HTR-8/SVneo (cell line): ENCODE measurements at places on chromosomes 4 and X.

DNA sequence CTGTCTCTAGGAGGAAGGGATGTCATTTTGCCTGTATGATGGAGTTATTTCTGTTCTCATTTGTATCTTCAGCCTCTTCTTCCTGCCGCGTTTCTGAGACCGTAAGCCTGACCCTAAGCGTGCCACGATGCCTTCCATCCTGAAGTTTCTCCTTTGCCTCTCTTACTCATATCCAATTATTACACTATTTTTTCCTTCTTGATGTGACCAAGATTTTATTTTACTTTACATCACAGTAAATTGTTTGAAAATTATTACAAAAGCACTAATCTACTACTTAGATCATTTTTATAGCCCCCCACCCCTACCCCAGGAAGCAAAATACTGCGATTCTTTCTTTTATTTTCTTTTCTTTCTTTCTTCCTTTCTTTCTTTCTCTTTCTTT, 95.0 kb downstream of the RAPGEF2 start:
- DNase-seq, result no peak

- no peak for DNase-seq
Measured at GRCh38 chr4:48047896-48048295, 31.3 kb downstream of the NIPAL1 start.

DNA sequence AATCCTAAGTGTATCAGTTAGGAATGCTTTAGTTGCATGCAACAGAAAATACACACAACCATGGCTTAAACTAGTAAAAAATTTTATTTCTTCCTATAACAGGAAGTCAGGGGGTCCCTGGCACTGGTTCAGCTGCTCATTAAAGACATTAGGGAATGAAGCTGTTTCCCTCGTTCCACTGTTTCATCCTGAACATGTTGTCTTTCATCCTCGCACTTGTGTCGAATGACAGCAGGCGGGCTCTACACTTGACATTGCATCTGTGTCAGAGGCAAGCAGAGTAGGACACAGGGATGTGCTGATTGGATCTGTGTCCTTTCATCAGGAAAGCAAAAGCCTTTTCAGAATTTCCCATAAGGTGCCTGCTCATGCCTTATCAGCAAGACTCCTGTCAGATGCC, 22.8 kb upstream of the C1QTNF7 start:
- no peak for DNase-seq

DNA sequence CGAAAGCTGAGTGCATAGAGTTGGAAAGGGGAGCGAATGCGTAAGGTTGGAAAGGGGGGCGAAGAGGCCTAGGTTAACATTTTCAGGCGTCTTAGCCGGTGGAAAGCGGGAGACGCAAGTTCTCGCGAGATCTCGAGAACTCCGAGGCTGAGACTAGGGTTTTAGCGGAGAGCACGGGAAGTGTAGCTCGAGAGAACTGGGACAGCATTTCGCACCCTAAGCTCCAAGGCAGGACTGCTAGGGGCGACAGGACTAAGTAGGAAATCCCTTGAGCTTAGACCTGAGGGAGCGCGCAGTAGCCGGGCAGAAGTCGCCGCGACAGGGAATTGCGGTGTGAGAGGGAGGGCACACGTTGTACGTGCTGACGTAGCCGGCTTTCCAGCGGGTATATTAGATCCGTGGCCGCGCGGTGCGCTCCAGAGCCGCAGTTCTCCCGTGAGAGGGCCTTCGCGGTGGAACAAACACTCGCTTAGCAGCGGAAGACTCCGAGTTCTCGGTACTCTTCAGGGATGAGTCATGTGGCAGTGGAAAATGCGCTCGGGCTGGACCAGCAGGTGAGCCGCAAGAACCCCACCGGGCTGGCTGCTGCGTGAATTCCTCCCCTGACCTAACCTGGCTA, at the start of gene DDX3X:
Gene DDX3X (plus strand): TSS at position 419 of the 619 bp plus-strand sequence. CDS start 91 bp downstream, at position 510.
- no peak for DNase-seq

DNA sequence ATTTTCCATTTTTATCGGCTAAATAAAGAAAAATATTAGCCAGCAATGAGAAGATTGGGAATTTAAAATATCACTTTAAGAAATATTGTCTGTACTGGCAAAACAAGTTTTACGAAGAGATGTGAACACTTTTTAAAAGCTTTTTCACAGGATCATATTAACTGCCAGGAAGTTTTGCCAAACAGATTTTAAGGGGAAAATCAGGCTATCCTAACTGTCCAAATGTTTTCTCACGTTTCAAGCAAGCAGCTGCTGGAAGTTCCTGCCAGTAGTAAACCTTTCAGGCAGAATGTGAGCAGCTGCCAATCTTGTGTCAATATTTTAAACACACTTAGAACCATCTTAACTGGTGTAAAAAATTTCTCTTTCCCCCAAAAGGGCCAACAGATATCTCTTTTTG, 101.1 kb downstream of the ADGRL3 start:
- no peak for DNase-seq

- DNase-seq, result no peak
Measured at GRCh38 chr4:91085961-91086360, 958.8 kb downstream of the CCSER1 start.

GRCh38 chrX:153685156-153685536, 2.6 kb upstream of the SLC6A8 start:
- no peak for DNase-seq

DNA sequence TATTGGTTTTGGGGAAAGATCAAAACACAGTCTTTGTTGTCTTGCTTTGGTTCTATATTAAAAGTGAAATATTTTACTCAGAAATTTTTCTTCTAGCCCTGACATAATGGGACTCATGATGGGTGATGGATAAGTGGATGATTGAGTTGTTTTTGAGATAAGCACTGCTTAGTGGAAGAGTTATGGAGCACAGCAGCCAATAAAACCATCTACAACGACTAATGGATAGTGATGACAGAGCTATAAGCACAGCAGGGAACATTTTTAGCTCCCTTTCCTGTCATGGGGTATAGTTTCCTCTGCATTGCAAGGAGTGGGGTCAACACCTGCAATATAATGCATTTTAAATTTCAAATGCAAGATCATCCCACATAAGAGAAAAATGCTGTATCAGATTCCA, 812.4 kb downstream of the STPG2 start:
- no peak for DNase-seq

DNA sequence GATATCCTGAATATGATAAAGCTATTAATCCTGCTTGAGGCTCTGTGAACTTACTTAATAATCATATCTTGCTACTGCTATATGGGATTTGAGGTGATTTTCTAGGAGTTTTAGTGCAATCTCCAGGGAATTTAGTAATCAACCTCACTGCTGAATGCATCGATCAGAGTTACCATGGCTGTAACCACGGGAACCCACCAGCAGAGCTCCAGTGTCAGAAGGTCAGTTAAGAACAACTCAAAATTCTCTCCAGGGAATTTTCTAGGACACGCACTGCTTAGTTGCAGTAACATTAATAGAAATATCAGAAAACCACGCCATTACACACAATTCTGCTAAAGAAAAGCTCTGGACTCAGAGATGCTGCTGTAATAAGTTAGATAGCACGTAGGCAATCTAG, 1477.2 kb upstream of the TENM3 start:
- no peak for DNase-seq

- DNase-seq, result no peak
Measured at GRCh38 chr4:1616557-1616930, 67.6 kb downstream of the FAM53A start.

GRCh38 chr4:138158746-138159297, 83.3 kb downstream of the SLC7A11 start:
- DNase-seq, result peak; percentile 35

DNA sequence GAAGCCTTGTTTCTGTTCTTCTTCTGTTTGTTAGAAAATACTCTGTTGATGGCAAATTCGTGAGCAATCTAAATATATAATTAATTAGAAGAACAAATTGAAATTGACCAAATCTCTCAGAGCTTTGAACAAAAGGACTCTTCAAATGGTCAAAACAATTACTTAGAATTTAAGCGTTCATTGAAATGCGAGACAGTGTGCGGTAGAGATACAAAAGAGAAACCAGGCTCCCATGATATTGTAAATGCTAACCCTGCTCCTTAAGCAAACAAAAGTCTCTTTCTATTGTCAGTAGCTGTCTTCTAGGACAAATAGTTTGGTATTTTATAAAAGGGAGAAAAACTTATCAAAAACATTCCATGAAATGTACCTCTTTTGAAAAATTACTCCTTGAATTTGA, 453.4 kb upstream of the MAGEB2 start:
- DNase-seq, result no peak

DNA sequence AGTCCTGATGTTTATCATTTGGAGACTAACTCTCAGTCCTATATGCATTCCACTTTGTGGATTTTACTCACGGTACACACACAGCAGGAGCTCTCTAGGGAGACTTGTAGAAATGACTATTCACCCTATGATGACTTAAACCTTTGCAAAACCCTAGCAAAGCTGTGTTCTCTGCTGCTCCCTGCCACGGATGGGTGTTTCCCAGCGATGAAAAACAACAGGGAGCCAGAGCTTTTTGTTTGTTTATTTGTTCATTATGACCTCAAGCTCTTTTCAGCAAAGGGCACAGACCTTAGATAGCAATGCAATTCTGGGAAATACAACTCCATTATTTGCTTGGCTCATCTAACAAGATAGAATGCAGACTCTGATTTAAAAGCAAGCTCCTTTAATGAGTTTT, 156.6 kb downstream of the GRIA3 start:
- DNase-seq, result no peak

GRCh38 chrX:8726031-8726652, 5.8 kb downstream of the ANOS1 start:
- no peak for DNase-seq

GRCh38 chr4:10458177-10458576, 951 bp upstream of the ZNF518B start:
- DNase-seq, result no peak

DNA sequence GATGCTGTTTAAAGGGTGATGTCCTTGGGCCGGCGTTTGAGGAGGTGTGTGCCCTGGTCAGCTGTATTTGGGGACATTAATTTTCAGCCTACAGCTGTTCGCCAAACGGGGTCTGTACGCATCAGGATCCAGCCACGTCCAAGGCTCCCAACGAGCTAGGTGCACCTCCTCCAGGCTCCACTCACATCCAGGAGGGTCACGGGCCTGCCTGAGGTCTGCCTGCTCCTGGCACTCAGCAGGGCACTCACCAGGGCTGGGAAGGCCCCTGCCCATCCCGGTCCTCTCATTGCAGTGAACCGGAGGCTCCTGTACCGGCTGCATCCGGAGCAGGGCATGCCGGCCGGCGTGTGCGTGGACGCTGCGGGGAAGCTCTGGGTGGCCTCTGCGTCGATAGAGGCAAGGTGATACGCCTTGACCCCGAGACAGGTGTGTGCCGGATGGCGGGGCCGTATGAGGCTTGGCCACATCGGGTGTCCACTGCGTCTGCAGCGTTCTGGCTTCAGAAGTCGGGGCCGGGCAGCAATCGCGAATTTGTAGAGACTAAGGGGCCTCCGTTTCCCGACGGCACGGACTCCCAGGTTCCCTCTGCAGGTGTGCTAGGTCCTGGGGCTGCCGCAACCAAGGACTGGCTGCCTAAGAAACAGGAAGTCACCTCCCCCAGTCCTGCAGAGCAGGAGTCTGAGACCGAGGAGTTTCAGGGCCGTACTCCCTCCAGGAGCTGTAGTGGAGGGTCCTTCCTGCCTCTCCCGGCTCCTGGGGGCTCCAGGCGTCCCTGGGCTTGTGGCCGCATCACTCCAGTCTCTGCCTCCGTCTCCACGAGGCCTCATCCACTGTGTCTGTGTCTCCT, 27.5 kb upstream of the PLCXD1 start:
- DNase-seq, result no peak
